ENCODE measurements at places on chromosomes 7 and 10. TPM values are rescaled to one million over a fixed set of nuclear protein-coding genes. Genes with fewer than 3 reads are reported as not detected.

- DNase-seq: no peak
Measured at GRCh38 chr7:30169579-30169978, 34.8 kb downstream of the MTURN start.

GRCh38 chr7:150479023-150479716, 28.7 kb downstream of the GIMAP8 start:
- DNase-seq: no peak

DNA sequence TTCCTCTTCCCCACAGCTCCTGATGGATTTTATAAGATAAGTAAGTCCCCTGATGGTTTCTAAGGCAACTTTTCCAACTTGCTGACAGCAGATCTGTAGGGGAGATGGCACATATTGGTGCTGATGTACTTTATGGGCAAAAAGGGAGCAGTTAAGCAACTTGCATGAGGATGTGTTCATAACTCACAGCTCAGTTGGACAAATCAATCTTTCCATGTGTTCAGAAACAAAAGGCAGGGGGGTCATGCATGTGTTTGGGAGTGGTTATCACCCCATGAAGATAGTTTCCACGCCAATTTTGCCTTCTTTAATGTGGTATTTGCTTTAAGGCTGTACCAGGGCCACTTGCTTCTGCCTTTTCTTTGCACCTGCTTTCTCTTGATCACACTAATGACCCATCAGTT, 6.1 kb downstream of the RBM20 start:
- no peak for DNase-seq

DNA sequence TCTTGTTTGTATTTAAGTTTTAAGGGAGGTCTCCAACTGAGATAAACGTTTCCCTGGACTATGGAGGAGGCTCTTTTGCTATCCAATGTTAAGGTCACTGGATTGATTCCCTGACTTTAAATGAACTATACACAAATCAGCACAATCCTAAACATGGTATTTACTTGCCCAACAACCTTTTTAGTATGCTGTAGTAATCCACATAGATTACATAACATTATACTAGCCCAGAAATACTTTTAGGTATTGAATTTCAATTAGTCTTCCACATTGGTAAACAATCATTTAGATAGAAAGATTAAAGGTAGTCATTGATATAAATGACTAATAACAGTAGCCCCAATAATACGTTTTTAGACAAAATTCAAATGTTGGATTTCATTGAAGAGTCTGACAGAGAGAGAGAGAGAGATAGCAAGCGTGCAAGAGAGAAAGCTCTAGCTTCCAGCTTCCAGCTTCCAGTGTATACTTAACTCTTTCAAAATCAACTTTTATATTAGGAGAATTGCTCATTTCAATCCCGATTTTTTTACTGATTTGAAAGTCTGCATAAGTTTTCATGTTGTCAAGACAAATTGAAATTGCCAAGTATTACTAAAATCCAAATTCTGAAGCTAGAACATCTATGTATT, 155.8 kb downstream of the DOCK4 start:
- DNase-seq: no peak

- no peak for DNase-seq
Measured at GRCh38 chr7:51980313-51980712, 663.7 kb upstream of the COBL start.

SKIDA1 gene
- total RNA-seq: 0.09 TPM

- no peak for DNase-seq
Measured at GRCh38 chr7:108027239-108027638, 24.3 kb upstream of the LAMB1 start.

GRCh38 chr7:26147030-26147429, 5.0 kb upstream of the NFE2L3 start:
- no peak for DNase-seq

SPAG6 gene
- total RNA-seq: not detected

GRCh38 chr7:6618621-6619020, 3.2 kb downstream of the ZNF853 start:
- DNase-seq: no peak

ODAD2 gene
- not detected for total RNA-seq

DNA sequence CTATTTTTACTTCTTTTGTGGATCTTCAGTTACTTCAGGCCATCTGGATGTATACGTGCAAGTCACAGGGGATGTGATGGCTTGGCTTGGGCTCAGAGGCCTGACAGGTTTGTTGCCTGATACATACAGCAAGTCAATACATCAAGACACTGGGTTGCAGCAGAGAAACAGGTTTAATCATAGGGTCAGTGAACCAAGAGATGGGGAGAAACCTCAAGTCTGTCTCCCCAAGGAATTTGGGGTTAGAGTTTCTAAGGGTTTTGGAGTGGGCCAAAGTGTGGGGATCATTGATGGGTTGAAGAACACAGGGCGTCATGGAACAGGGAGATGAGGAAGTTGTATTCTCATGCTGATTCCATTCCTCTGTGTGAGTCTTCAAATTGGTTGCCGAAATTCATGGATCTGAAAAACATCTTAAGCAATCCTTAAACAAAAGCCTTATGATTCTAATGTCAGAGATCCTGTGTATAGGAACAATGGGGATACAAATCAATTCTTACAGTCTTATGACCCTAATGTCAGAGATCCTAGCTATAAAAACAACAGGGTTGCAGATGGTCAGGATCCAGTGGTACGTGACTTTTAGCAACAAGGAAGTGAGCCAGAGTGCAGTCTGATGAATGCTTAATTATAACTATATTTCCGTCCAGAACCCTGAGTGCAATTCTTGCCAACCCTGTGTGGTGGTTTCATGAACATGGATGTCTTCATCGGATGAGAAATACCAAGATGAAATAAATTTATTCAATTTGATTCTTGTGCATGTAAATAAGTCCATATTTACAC, 18.9 kb downstream of the OTUD1 start:
- no peak for DNase-seq

DNA sequence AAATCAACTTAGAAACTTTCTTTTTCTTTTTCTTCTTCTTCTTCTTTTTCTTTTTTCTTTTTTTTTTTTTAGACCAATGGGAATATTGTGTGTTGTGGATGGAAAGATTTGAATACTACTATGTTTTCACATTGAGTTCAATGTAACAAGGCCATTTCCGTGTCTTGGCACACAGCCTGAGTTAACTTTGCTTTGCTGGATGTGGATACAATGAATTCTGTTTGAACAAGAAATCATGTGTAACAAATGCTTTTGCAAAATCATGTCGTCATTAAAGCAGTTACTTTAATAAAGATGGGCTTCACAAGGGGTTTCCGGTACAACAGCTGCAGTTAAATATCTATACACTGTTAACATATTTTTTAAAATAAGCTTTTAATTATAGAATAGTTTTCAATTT, 13.5 kb upstream of the ENTPD1 start:
- DNase-seq: no peak

GRCh38 chr7:24877790-24878311, 102.1 kb downstream of the OSBPL3 start:
- DNase-seq: no peak

Measured in gastrocnemius medialis (tissue), 4 donors.